ENCODE measurements at places on chromosomes 12 and 14.

- DNase-seq: no peak
Observed at GRCh38 chr12:3772380-3772779, 19.5 kb upstream of the CRACR2A start.

- DNase-seq: peak; percentile 78
Observed at GRCh38 chr12:52032446-52032803, 18.8 kb upstream of the NR4A1 start.

DNA sequence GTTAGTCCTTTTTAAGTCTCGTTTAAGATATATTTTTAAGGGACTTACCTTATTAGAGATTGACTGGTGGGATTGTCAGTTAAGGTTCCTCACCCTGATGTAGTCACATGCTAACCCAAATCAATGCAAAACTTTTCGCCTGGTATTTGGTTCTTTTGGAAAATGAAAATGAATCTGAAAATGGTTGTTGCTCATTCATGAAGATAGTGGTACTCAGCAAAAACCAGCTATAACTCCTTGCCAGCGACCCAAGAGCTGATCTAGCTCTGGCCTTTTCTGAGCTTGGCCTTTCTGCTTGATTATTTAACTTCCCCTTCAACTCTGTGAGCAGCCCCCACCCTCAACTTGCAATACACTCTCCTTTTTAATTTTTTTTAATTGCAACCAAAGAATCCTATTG lies 85.0 kb upstream of the GTF2A1 start:
- no peak for DNase-seq

GRCh38 chr12:79114896-79115295 lies 250.3 kb downstream of the SYT1 start:
- no peak for DNase-seq

DNA sequence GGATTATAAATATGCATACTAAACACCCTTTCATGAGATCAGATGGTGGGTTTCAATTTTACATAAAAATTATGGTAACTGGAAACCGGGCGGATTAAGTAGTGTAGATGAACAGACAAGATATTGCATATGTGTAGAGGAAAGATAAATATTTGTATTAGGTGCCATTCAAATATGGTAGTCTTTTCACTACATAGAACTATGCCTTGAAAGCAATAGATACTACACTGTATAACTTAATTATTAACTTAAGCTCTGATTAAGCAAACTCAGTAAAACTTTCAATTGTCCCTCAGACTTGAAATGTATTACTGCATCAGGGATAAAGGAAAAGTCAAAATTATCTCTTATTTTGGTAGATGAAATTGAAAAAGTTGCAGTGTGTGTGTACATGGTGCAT lies 1.9 kb downstream of the PTPN21 start:
- no peak for DNase-seq
